ENCODE measurements at places on chromosomes 2 and 18. TPM values are rescaled to one million over a fixed set of nuclear protein-coding genes. Genes with fewer than 3 reads are reported as not detected.

Gene CFAP65
- total RNA-seq, result not detected

Gene C2orf74
- 13.3 TPM for total RNA-seq

Gene ST6GAL2
- not detected for total RNA-seq

Gene LIMS4
- total RNA-seq, result 0.74 TPM

Gene CNGA3
- not detected for total RNA-seq

Gene CNTNAP5
- total RNA-seq, result not detected

Gene SCLY
- total RNA-seq, result 93.2 TPM

Gene UPP2
- total RNA-seq, result not detected

Gene GLB1L
- total RNA-seq, result 2.8 TPM

Gene HOXD8
- not detected for total RNA-seq

Gene REG3G
- total RNA-seq, result not detected

Gene ACOXL
- total RNA-seq, result 0.56 TPM

Gene RNU2-63P
- 6.0 TPM for total RNA-seq

Gene PIKFYVE
- total RNA-seq, result 16.9 TPM

Gene RESP18
- total RNA-seq, result not detected

Gene SANBR
- total RNA-seq, result 0.97 TPM

Gene SLC9A2
- 0.05 TPM for total RNA-seq

Gene MAT2A
- total RNA-seq, result 282 TPM

Gene UGT1A10
- not detected for total RNA-seq

Gene MC5R
- not detected for total RNA-seq

Gene SIGLEC15
- not detected for total RNA-seq

Gene PSMG2
- total RNA-seq, result 105 TPM

Gene UNC50
- total RNA-seq, result 28.3 TPM

Gene ZNF892
- 2.9 TPM for total RNA-seq

Gene KCNJ3
- total RNA-seq, result not detected

Gene ABHD3
- total RNA-seq, result 17.8 TPM

Gene ZAP70
- 218 TPM for total RNA-seq

Gene RBM44
- total RNA-seq, result 0.52 TPM

Gene NPAS2
- total RNA-seq, result 15.2 TPM

Gene ICA1L
- total RNA-seq, result 8.0 TPM

Gene PRKAG3
- total RNA-seq, result not detected

Gene ASXL2
- total RNA-seq, result 42.5 TPM

Gene UGT1A5
- not detected for total RNA-seq

Gene ADRA2B
- 0.29 TPM for total RNA-seq

Gene BUB1
- 111 TPM for total RNA-seq

Gene CXCR1
- not detected for total RNA-seq

Gene KDM3A
- 114 TPM for total RNA-seq

Gene STON1
- total RNA-seq, result 0.95 TPM

Gene PFN4
- total RNA-seq, result not detected

Gene CNNM3
- 19.3 TPM for total RNA-seq

Gene LYPD1
- total RNA-seq, result not detected

Gene IL1RL1
- total RNA-seq, result 0.20 TPM

Gene FAM237A
- total RNA-seq, result not detected

Gene G6PC2
- not detected for total RNA-seq
